NCI-H774 (cell line): ENCODE measurements at places on chromosomes 11 and 22.
A peak's percentile ranks its signal among the peaks of the same experiment; 100 is the strongest.

DNA sequence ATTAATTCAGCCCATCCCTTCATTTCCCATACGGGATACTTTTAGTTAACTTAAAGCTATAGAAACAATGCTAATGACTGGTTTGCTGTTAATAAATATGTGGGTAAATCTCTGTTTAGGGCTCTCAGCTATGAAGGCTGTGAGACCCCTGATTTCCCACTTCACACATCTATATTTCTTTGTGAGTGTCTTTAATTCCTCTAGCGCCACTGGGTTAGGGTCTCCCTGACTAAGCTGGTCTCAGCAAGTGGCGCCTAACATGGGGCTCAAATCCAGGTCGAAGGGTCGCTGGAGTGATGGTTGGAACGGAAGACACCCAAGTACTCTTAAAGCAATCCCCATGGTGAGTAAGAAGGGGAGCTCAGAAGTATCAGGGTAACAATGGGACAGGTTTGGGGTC lies 14.4 kb upstream of the OOSP1 start:
- no peak for DNase-seq

- DNase-seq: no peak
These were observed 150.1 kb upstream of the LRRC4C start for GRCh38 chr11:41609511-41609910.

GRCh38 chr22:17705546-17705945 lies 67.0 kb downstream of the BCL2L13 start:
- DNase-seq: no peak

DNA sequence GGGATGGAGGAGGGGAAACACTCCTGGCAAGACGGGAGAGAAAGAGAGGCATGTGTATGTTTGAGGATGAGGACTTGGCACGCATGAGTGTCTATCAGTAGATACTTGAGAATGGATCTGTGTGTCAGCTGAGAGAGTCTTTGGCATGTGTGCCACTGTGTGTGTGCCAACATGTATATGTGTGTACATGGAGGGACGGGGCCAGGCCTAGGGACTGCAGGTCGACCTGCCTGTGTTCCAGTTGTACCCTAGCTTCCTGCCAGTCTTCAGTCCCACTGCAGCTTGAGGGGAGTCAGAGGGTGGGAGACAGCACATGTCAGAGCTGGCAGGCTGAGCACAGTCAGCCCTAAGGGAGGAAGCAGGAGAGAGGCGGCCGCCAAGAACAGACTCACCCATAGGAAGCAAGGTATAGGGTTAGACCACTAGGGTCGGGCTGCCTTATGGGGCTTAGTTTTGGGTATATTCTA lies 5.6 kb downstream of the CLCF1 start:
- DNase-seq: no peak

DNA sequence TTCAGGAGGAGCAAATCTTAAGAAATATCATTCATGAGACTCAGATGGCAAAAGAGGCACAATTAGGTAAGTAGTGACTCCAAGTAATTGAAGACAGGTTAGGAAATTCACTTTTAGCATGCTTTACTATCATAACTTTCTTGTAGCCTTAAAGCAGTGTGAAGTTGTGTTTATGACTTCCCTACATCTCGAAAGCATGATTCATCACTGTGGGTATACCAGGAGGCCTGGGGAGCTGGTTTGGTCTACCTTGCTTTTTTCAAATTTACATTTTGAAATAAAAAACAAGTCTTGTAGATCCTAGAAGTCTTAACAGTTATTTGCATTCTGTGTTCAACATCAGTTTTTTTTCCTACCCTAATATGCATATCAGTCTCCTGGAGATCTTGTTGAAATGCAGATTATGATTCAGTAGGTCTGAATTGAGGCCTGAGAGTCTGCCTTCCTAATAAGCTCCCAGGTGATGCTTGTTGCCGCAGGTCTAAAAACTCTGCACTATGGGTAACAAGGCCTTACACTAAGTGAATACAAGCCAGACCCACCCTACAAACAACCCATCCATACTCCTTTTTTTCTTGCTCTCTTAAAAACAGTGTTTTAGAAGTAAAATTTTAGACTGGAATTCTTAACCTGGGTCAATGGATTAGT lies 41.4 kb downstream of the TTC17 start:
- DNase-seq: no peak

- peak; percentile 10 for DNase-seq
These were observed 88.1 kb downstream of the SBF2 start for GRCh38 chr11:10205928-10206327.

DNA sequence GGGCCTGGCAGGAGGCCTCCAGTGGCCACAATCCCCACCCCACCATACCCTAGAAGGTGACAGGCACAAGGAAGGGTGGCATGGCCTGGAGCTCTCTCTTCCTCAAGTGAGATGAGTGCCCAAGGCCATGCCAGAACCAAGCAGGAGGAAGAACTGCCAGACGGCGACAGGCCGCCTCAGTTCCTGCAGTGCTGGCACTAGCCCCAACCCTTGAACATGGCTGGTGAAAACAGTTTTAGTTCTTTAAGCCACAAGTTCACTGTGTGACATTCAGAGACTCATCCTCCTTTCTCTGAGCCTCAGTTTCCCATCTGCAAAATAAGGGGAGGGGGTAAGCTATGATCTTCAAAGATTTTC lies 9.8 kb downstream of the CHRDL2 start:
- DNase-seq: no peak

GRCh38 chr11:33987975-33988580 lies 63.5 kb upstream of the CAPRIN1 start:
- peak; percentile 74 for DNase-seq

DNA sequence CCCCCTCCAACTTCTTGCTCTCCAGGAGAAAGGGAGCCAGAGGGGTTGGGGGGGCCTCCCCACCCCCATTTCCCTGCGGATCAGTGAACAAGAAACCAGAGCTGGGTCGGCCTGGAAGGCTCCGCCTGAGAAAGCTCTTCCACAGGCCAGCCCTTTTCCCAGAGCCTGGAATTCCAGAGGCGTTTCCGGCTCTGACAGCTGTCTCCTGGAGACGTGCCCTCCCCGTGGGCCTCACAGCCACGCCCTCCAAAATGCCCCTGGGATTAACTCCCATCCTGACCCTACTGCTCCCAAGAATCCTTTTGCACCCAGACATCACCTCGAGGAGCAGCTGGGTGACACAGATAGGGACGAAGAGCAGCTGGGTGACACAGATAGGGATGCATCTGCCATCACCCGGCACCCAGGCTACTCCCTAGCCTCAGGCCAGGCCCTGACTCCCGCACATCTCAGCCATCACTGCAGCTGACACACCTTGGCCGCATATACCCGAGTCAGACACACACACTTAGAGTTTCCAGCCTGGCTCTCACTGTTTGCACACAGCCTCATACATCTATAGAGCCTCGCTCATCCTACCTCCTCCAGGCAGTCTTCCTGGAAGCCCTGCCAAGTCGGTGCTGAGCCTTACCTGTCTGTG lies 7.6 kb upstream of the CDC42EP1 start:
- DNase-seq: no peak

GRCh38 chr11:84097186-84097585 lies 811.0 kb upstream of the CCDC90B start:
- DNase-seq: no peak

GRCh38 chr11:85602526-85603213 lies 24.5 kb downstream of the DLG2 start:
- no peak for DNase-seq

GRCh38 chr11:33454264-33454663 lies 197.1 kb downstream of the HIPK3 start:
- peak; percentile 14 for DNase-seq
